ENCODE measurements at places on chromosomes 3 and 15.

DNA sequence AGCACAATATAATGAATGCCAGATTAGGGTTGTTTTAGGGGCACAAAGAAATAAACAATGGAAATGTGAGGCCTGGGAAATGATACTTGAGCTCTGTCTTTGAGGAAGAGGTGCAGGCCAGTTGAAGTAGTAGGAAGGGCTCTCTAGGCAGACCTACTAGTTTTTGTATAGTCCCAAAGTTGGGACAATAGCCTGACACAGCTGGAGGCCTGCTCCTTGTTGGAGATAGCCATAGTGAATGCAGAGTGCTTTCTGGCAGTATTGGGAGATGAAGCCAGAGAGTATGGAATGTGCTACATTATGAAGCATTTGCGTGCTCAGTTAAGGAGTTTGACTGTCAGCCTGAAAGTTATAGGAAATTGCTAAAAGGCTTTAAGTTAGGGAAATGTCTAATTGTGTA is 251.2 kb upstream of the ZPLD1 start:
- DNase-seq = no peak

- DNase-seq = no peak
These were observed 22.6 kb upstream of the TEX9 start for GRCh38 chr15:56342653-56343052.

DNA sequence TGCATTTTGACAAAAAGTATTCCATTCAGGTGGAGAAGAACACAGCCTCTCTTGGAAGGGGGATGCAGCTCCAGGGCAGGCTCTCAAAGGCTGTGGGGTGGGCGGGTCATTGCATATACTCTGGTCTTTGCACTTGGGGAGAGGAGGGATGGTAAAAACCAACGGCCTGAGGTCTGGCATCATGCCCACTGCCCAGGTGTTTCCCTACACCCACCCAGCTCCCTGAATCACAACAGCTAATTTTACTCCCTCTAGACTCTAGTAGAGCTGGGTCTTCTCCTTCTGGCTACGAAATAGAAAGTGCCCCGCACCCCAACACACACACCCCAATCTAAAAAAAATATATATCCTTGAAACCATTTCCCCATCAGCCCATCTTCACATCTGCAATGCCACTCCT is 1.0 kb downstream of the MYLK start:
- no peak for DNase-seq

DNA sequence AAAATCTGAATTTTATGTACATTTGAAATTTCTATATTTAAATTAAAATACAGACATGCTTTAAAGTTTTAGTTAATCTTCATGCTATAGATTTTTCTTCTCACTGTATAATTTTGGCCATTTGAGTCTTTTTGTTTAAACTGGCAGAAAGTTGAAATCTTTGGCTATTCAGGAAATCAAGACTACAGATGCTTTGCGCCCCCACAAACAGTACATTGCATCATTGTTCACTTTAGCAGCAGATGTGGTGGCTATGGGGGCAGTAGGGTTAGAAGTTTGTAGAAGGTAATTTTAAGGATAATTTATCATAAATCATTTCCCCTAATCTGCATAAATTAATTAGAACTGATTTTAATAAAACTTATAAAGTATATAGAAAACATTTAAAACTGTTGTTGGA is 20.9 kb downstream of the SPPL2A start:
- DNase-seq = no peak
